ENCODE measurements at places on chromosomes 13 and 19.
A peak's percentile ranks its signal among the peaks of the same experiment; 100 is the strongest.

GRCh38 chr13:39263033-39263432 is 224.8 kb downstream of the NHLRC3 start:
- DNase-seq: peak; percentile 39

DNA sequence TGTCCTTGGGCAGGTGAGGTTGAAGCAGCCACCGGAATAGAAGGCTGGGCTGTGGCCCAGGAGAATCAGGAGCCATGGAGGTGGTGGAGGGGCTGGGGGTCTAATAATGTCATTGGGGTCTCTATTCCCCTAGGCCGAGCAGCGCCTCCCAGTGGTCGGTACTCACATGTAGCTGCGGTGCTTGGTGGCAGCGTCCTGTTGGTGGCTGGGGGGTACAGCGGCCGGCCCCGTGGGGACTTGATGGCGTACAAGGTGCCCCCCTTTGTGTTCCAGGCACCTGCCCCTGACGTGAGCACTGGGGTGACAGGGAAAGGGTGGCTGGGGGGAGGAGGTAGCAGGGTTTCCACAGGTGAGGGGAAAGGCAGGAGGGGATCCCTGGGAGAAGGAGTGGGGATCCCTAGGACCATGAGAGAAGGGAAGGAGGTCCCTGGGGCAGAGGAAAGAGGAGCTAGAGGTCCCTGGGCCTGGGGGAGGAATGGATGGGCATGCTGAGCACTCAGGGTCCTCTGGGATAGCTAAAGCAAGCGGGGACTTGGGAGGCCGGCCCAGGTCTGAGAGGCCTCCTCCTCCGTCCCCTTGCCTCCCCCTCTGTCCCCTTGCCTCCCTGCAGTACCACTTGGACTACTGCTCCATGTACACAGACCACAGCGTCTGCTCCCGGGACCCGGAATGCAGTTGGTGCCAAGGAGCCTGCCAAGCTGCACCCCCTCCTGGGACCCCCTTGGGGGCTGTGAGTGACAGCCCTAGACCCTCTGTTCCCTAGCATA is 18.1 kb downstream of the MEGF8 start:
- DNase-seq: peak; percentile 18

DNA sequence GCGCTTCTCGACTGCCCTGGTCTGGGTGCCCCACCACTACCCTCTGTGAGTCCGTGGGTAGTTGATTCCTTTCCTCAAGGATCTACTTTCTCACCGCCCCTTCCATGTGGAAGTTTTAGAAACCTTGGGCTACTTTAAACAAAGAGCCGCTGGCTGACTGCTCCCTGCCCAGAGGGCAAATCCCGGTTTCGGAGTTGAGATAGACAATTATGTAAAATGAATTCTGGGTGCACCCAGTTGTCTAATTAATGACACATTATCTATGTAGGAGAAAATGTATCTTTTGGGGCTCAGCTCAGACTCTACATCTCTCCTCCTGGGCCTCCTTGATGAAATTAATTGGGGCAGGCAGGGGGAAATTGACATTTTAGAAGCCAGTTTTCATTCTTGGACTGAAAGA is 305.4 kb downstream of the UQCRFS1 start:
- DNase-seq: no peak

DNA sequence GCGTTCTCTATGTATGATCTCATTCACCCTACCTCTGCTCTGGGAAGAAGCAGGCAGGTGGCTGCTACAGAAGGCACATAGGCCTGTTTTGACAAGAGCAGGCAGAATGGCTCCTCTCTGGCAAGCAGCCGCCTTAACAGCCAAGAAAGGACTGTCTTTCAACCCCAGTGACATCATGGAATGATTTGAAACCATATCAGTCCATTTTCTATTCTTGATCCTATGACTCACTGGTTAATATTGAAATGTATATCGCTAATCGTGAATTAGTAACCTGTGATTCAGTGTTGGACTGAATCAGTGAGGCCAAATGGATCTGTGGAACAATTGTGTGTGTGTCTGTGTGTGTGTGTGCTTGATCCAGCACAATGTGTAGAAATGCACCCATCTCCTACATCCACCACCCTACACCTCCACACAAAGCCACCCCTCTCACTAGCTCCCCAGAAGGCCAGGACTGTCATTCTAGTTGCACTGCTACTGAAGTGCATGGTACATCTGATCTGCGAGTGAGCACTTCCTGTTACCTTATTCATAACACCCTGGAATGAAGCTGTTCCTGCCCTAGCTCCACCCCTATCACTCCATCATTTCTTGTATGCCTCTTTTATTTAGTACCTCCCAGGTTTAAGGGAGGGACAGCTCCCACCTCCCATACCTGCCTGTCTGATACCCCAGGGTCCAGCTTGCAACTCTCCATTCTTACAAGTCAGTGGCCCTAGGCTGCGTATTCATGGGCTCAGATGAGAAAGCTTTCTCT is 460.0 kb downstream of the FOXO1 start:
- DNase-seq: no peak

All from erythroblast (primary cell).